ENCODE measurements at places on chromosomes 12 and 14.

DNA sequence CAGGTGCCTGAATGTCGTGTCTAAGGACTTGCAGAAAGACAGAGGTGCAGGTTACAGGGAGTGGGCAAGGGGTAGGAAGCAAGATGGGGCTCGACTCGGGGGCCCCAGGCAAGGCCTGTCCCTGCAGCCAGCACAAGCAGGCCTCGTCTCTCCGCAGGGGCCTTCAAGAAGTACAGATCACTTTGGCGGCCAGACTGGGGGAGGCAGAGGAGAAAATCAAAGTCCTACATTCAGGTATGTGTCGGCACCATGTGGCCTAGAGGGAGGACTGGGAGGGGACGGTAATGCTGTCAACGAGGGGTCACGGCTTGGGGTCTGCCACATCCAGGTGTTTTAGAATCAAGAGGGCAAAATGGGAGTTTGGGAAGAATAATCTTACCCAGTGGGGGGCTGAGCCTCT is 73.7 kb downstream of the PHETA1 start:
- no peak for DNase-seq

DNA sequence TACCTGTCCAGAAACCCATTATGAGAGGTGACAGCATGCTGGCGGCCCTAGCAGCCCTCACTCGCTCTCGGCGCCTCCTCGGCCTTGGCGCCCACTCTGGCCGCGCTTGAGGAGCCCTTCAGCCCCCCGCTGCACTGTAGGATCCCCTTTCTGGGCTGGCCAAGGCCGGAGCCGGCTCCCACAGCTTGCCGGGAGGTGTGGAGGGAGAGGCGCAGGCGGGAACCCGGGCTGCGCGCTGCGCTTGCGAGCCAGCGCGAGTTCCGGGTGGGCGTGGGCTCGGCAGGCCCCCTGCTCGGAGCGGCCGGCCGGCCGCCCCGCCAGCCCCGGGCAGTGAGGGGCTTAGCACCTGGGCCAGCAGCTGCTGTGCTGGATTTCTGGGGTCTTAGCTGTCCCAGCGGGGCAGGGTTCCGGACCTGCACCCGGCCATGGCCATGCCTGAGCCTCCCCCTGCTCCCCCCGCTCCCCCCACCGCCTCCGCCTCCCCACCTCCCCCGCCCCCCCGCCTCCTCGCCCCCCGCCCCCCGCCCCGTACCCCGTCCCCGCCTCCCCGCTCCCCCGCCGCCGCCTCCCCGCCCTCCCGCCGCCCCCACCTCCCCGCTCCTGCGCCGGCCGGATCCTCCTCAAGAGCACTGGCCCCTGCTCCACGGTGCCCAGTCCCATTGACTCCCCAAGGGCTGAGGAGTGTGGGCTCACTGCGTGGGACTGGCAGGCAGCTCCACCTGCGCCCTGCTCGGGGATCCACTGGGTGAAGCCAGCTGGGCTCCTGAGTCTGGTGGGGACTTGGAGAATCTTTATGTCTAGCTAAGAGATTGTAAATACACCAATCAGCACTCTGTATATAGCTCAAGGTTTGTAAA is 163.1 kb downstream of the KLHL28 start:
- DNase-seq = no peak

- no peak for DNase-seq
Measured at GRCh38 chr14:55625481-55625880, 45.5 kb downstream of the KTN1 start.

GRCh38 chr14:105010891-105011291 is 10.0 kb downstream of the CDCA4 start:
- DNase-seq = no peak

DNA sequence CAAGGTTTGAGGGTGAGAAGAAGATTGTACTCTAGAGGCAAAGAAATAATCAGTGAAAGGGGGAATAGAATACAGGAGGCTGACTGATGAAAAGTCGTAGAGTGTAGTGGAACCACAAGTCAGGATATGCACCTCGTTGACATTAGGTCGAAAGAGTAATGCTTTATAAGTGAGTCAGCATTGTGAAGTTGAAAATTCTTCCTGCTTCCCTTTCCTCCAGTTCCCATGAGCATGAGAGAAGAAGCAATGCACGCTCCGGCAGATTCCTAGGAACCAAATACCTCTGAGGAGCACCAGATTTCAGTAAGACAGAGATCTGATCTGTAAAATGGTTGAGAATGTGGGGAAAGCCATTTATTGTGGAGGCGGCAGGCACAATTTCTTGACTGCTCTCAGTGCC is 16.5 kb downstream of the CCER1 start:
- DNase-seq = no peak

DNA sequence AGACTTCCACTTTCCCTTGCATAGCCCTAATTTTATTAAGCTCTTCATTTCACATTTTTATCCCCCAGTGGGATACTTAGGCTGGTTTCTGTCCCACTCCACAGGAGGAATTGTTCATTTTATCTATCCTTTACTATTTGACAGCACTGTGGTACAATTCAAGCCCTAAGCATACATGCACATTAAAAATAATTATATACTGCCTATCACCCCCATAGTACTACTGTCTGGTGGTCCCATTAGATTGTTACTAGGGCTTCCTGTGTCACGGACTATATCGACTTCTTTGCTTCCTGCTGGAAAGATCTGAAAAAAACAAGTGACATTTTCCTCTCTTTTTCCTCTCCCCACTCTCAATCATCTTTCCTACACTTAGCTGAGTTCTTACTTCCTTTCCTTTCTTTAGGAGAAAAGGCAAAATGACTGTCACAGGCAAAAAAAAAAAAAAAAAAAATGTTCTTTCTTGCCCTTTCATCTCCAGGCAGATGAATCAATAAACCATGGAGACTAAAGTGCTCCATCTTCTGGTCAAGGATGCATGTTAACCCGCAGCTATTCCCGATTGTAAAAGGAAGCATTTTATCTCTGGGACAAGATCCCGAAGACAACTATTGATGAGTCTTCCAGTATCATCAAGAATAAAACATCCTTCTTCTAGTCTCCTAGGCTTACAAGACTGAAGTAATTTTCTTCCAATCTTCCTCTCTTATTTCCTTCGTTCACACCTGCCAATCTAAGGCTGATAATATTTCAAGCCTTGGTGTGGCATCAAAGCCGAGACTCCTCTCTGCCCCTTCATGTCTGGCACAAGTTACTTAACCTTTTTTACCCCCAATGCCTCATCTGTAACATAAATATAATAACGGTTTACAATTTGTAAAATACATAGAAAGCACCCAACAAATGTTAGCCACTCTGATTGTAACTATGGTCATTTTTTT is 94.4 kb upstream of the PLEKHG7 start:
- DNase-seq = no peak

GRCh38 chr14:72892103-72892878 is 1.6 kb downstream of the DPF3 start:
- DNase-seq = no peak

- no peak for DNase-seq
Measured at GRCh38 chr14:48140804-48141203, 465.4 kb upstream of the MDGA2 start.

- no peak for DNase-seq
Measured at GRCh38 chr12:93521225-93522080, 51.0 kb upstream of the SOCS2 start.

GRCh38 chr14:74418031-74418430 is 8.0 kb downstream of the SYNDIG1L start:
- DNase-seq = no peak

DNA sequence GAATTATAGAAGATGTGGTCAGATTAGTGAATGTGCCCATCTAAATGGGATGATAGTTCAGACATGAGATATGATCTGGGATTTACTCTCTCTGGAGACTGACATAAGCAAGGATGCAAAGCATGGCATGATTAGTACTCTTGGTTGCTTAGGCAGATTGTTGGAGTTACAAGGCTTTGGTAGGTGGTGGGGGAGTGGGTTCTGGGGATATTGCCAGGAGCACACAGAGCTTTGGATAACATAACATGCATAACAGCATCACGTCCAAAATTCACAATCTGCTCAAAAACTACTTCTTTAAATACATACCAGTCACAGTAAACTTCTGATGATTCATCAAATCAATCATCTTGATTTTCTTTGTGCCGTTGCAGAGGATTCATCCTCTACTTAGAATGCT is 287.4 kb downstream of the ACSS3 start:
- no peak for DNase-seq

Data from stimulated activated CD8-positive, alpha-beta memory T cell treated with anti-CD3 and anti-CD28 coated beads, Interleukin-2, amount 100 ng/mL, for 1 hour (primary cell).